ENCODE measurements at places on chromosomes 6 and 20.

DNA sequence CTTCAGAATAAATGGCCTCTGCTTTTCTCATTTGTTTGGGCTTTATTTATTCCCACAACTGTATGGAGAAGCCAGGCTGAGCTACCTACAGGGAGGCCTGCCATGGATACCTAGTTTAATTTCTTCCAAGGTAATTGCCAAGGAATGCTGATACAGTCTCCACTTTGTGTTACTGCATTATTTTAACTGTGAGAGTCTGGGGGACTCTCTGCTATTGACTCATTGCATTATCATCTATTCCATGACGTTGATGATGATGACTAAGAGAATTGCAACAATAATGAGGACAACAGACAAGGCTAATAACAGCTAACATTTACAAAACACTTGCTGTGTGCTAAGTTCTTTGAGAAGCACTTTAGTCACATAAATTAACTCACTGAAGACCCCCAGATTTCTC lies 88.3 kb upstream of the COL21A1 start:
- DNase-seq = peak; percentile 84

- DNase-seq = no peak
Observed at GRCh38 chr6:73624896-73625295, 28.9 kb downstream of the SLC17A5 start.

GRCh38 chr6:40308533-40309306 lies 278.4 kb downstream of the LRFN2 start:
- DNase-seq = peak; percentile 56

DNA sequence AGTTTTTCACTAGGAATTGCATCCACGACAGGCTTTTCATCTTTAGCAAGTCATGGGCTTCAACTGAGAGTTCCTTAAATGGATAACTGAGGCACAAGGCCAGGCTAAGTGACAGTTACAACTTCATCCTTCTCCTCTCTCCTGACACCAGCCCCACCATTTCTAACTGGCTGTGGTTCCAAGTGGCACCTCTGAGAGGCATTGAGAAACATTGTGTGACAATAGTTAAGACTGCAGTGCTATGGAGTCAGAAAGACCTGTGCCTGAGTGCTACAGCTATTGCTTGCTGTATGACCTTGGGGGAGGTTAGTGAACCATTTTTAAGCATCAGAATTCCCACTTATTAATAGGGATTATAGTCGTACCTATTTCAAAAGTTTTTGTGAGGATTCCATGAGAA lies 26.2 kb upstream of the MLIP start:
- no peak for DNase-seq

- DNase-seq = peak; percentile 17
Observed at GRCh38 chr20:49397525-49397924, 84.9 kb downstream of the KCNB1 start.

GRCh38 chr6:154169193-154169847 lies 130.3 kb downstream of the OPRM1 start:
- DNase-seq = no peak

DNA sequence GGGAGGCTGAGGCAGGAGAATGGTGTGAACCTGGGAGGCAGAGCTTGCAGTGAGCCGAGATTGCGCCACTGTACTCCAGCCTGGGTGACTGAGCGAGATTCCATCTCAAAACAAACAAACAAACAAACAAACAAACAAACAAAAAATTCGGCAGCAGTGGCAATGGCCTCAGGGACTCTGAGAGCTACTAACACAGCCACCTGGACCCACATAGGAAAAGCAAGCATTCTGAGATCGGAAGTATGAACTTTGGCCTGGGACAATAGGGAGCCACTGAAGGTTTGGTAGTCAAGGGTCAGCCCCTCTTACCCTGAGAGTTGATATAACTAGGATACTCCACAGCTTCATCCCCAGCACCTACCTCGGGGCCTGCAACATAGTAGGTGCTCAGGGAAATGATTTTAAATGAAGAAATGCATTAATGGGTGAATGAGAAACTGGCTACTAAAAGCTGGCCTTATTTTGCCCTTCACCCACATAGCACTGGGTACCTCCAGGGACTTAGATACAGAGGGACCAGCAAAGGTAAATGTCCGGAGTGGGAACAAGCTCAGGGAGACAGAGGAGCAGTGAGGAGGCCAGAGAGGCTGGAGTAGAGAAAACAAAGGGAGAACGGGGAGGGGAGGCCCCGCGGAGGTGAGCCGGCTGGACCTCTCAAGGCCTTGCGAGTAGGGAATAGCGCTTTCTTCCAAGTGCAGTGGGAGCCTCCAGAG lies 46.6 kb upstream of the PTGIS start:
- no peak for DNase-seq

GRCh38 chr6:111800259-111800765 lies 72.9 kb downstream of the FYN start:
- DNase-seq = no peak

- no peak for DNase-seq
Observed at GRCh38 chr6:5271926-5272325, 10.6 kb downstream of the FARS2 start.

Measured in fibroblast of upper back skin (primary cell).